Psoas muscle (tissue), 8 donors: ENCODE measurements at places on chromosomes 6 and 20. TPM values are rescaled to one million over a fixed set of nuclear protein-coding genes. Genes with fewer than 3 reads are reported as not detected.

The SLC17A1 gene
- total RNA-seq, result not detected

DNA sequence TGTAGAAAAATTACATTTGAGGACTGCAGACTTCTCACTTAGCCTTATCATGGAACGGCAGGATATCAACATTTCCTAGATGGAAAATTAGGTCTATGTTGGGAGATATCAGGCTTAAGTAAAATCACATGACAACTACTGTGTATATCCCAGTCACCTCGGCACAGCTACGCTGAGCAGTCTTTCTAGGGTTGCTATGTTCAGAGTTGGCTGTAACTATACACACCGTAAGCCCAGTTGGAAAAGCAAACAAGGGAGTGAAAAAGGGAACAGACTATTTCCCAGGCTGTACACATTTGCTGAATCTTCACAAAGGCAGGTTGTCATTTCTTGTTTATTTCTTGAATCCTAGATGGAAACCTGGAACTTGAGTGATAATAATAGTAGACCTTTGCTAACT, 80.7 kb upstream of the PTPRK start:
- DNase-seq, result no peak

The BTBD3 gene
- total RNA-seq, result 15.1 TPM

DNA sequence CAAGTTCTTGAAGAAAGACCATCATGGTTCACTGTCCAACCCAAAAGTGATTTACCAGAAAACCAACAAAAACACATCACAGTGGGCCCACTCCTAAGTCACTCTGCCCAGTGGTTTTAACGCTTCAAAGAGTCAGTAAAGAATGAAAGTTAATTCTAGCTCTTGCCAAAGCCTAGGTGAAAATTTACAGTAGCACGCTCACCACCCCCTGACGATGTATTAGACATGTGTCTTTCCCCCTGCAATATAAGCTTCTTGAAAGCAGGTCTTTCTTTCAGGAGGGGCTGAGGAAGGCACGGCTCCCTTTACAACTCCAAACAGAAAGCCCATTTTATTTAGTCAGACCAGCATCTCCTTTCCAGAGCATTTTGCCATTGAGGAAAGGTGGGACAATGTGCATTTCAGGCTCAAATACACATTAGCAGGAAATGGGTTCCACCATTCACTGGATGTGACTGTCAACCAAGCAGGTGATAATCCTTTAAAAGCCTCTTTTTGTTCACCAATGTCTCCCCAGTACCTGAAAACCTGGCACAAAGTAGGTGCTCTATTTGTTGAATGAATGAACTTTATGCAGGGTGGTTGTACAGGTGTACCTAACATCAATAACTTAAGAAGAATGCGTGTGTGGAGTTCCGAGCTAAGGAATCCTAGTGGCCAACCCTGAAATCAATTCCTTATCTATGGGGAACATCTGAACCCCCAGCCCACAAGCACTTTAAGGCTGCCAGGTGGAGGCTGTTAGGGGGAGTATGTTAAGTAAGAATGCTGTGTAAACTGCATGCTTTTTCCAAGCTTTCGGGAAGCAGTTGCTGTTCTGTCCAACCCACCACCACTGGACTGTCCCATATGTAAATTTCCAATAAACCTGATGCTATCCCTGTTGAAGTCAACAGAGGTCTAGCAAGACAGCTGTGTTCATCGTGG, 11.4 kb downstream of the EZR start:
- no peak for DNase-seq

DNA sequence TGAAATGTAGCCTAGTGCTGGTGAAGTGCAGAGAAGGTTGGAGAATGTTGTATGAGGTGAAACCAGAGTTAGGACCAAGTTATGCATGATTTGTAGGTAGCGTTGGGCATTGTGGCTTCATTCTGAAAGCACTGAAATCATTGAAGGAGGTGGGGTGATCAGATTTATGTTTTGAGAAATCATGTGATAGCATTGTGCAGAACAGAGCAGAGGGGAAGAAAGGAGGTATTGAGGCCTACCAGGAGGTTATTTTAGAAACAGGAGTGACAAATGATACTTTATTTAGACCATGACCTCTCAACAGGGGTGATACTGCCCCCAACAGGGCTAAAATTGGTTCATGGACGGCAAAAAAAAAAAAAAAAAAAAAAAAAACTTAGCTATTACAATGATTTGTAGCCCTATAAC, 15.6 kb upstream of the HMGN3 start:
- no peak for DNase-seq

- DNase-seq, result no peak
Measured at GRCh38 chr20:3081641-3082040, 2.9 kb downstream of the AVP start.

GRCh38 chr6:44614396-44614795, 226.9 kb downstream of the CDC5L start:
- DNase-seq, result no peak
